ENCODE measurements at places on chromosomes 7 and 10. TPM values are rescaled to one million over a fixed set of nuclear protein-coding genes. Genes with fewer than 3 reads are reported as not detected.

DNA sequence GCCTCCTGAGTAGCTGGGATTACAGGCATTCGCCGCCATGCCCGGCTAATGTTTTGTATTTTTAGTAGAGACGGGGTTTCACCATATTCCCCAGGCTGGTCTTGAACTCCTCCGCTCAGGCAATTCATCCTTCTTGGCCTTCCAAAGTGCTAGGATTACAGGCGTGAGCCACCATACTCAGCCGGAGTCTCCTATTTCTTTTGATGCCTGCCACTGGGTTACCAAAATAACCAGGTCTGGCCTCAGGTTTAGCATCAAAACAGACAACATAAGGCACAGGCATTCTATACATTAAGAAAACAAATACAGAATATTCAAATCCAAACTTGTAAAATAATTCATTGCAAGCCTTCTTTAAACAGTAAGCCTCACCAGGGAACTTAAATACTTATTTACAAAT lies 289.8 kb upstream of the IMMP2L start:
- no peak for DNase-seq

DNA sequence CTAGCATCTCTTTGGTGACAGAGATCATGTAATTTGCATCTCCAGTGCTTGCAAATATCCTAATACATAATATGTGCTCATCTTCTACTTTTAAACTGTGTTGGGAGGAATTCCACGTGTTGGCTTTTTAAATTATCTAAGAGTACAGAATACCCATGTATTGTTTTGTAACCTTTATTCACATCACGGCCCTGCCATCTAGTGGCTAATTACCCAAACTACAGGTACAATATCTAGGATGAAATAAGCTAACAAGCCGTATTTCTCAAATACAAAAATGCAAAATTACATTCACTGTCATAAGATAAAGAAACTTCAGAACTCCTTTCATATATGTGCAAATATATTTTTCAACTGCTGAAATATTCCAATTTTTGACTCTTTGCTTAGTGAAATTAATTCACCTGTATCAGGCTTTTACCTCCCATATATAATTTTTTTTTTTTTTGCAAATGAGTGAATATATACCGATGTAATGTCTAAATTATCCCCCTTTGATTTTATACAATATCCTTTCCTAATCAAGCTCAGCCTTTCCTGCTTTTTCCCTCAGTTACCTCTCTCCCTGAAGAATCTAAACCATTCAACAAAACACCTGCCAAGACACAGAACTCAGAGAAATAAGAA lies 30.3 kb upstream of the LSM8 start:
- no peak for DNase-seq

DNA sequence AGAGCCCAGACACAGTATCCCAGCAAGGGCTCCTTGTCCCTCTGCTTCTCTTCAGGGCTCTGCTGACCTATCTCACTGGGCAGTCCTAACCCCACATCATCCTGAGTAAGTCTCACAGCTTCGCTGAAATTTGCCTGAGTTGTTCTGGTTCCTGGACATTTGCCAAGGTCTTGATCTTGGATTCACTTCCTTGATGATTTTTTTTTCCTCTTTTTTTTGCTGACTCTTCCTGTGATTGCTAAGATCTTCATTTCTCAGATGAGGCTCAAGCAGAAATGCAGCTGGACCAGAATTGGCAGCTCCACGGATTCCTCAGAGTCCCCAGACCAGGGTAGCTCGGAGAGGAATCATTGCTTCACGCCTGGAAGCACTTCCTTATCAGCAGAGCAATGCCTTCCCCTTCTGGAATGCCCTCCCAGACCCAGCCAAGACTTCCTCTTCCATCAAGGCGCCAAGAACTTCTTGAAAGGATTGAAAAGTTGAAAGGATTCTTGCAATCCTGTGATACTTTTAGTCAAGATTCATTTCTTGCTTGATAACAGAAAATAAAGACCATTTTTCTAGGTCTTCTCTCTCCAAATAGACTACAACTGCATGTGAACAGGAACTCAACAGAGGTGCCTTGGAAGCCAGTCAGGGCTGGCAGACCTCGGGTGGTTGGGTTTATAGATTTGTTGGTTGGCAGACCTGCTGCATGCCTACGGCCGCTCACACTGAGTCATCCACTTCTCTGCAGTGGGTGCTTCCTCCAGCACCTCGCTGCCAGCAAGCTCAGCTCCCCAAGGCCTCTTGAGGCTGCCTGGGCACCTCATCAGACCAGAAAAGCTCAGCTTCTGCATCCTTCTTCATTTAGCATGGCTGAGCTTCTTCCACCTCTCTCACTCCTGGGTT lies 8.8 kb upstream of the AFAP1L2 start:
- DNase-seq: no peak

The PLPP4 gene
- total RNA-seq: not detected
